CD4-positive, alpha-beta T cell treated with Interleukin-2 at 100 ng/mL for 4 hours (primary cell): ENCODE measurements at places on chromosomes 13 and 19.

DNA sequence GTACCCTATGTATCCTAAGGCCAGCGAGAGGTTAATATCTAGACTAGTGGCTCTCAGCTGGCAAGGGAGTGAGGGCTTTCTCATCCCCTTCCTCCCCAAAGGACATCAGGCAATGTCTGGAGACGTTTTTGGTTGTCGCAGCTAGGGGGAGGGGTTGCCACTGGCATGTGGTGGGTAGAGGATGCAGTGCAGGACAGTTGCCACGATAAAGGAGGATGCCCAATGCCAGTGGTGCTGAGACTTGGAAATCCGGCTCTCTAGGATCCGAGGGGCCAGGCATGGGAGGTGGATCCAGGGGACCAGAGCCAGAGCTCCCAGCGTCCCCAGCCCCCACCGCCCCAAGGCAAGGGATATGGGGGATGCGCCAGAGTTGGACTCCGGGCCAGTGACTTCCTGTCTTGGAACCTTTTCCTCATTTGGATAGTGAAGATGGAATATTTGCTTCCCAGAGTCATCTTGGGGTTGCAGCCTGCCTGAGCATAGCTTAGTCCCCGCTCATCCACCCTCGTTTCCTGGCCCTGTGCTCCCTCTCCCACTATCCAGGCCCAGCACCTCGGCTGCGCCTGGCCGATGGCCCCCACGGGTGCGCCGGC, 4.9 kb downstream of the SSC5D start:
- no peak for DNase-seq

DNA sequence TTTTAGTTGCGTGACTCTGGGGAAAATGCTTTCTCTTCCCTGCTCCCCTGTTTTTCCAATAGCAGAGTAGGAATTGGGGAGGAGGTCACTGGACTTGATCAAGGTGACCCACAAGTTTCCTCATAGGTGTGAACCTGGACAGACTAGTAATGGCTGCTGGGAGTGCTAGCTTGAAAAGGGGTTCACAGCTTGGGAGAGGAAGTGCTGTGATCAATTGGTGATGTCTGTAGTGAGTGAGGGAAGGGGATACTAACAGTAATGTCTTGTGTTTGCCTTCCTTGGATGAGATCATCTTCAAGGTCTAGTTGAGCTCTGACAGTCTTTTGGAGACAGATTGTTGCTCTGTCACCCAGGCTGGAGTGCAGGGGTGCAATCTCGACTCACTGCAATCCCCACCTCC, 1.7 kb downstream of the BCL2L12 start:
- no peak for DNase-seq

GRCh38 chr19:32824916-32825608, 44.5 kb downstream of the SLC7A9 start:
- no peak for DNase-seq

- no peak for DNase-seq
Measured at GRCh38 chr19:19276851-19277250, 3.8 kb upstream of the TM6SF2 start.

- DNase-seq, result no peak
Measured at GRCh38 chr13:89514534-89515312, 1832.8 kb upstream of the MIR17HG start.

DNA sequence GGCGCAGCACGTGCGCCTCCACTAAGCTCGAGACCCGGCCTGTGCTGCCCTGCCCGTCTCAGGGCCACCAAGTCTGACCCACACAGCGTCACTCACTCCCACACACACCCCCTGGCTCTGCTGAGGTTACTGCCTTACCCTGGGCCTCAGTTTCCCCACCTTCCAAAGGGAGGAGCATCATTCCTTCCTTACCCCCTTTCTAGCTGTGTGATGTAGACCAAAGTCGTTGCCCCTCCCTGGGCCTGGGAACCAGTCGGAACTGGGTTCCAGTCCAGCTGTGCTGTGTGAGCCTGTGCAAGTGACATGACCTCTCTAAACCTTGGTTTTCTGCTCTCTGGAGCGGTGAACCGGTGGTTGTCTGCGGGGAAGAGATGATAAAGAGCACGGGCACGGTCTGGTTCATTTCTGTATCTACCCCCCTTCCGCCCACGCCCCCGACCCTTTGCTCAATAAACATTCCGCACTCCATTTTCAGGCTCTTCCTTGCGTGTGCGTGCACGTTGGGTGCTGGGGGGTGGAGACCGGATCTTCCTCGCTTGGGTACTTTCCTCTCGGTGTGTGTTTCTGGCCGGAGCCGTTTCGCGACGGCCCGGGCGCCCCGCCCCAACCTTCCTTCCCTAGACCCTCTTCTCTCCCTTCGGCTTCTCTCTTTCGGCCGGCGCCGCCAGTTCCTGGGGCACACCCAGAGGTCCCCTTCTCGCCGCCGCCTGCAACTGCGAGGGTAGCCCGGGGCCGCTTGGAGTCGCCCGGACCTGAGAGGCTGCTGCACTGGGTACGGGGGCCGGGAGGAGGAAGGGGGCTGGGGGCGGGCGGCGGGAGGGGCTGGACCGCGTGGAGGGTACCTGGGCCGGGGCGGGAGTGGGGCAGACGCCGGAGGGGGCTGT, at the start of gene ZNF581:
Gene ZNF581, plus strand, starts transcription at position 647 of the 884 bp plus-strand sequence. CDS start 923 bp downstream, outside the sequence.
- peak; percentile 83 for DNase-seq

DNA sequence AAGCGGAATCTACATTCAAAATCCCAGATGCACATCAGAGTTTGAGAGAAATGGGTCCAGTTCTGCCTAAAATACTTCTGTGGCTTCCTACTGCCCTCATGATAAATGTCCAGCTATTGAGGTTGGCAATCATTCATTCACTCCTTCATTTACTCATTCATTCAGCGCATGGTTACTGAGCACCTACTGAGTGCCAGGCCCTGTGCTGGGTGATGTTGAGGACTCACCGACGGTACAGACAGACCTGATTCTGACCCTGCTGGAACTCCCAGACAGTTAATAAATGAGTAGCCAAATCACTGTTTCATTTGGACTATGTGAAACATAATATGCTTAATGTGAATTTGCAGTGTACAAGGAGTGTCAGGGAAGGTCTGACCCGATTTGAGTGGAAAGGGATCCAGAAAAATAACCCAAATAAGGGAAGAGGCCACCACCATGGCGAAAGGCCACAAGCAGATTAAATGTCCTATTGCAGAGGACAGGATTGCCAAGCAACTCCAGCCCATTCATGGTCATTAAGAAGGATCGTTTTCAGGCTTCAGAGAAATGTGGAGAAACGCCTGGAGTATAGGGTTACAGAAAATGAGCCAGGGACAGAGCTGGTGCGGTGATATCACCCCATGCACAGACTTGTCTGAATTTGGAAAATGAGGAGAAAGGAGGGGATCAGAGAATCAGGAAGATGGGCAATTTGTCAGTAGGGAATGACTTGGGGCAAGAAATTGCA, 20.5 kb downstream of the DYRK1B start:
- no peak for DNase-seq

DNA sequence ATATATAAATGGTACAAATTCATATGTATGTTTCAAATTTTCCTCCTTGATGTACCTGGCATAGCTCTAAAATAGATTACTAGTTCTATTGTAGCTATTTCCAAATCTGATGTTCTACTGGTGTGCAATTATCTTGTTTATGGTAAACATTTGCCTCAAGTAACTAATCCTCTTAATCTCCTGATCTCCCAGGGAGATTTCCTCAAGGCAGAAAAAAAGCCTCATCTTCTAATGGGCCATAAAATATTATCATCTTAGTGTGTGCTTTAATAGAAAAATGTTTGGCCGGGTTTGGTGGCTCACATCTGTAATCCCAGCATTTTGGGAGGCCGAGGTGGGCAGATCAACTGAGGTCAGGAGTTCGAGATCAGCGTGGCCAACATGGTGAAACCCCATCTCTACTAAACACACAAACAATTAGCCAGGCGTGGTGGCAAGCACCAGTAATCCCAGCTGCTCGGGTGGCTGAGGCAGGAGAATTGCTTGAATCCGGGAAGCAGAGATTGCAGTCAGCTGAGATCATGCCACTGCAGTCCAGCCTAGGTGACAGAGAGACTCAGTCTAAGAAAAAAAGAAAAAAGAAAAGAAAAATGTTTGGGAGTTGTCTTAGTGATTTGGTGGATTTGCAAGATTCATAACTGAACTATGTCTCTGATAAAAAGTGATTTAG, 498.9 kb upstream of the SLITRK5 start:
- DNase-seq, result no peak

- no peak for DNase-seq
Measured at GRCh38 chr19:32676895-32677359, 1.3 kb downstream of the RGS9BP start.

GRCh38 chr19:15588265-15588664, 26.8 kb upstream of the CYP4F8 start:
- DNase-seq, result no peak

- DNase-seq, result no peak
Measured at GRCh38 chr19:814152-815078, 7.3 kb downstream of the PLPPR3 start.

GRCh38 chr13:21014139-21014501, 47.3 kb downstream of the LATS2 start:
- no peak for DNase-seq
